ENCODE measurements at places on chromosomes 6 and 20.
A peak's percentile ranks its signal among the peaks of the same experiment; 100 is the strongest.

DNA sequence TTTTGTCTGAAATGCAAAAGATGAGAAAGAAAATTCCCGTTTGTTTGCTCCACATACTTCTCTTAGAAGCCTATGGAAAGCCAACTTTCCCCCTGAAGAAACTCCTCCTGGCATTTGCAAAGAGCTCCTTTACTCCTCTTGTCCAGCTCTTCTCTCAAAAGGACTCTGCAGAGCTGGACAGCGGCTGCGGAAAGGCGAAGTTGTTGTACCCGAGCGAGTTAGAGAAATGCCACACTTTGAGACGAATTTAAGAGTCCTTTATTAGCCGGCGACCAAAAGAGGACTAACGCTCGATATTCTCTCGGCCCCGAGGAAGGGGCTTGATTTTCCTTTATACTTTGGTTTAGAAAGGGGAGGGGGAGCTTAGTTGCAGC lies 157.8 kb downstream of the TRIM27 start:
- no peak for DNase-seq

GRCh38 chr20:50980851-50981713 lies 22.5 kb downstream of the MOCS3 start:
- DNase-seq, result peak; percentile 64

DNA sequence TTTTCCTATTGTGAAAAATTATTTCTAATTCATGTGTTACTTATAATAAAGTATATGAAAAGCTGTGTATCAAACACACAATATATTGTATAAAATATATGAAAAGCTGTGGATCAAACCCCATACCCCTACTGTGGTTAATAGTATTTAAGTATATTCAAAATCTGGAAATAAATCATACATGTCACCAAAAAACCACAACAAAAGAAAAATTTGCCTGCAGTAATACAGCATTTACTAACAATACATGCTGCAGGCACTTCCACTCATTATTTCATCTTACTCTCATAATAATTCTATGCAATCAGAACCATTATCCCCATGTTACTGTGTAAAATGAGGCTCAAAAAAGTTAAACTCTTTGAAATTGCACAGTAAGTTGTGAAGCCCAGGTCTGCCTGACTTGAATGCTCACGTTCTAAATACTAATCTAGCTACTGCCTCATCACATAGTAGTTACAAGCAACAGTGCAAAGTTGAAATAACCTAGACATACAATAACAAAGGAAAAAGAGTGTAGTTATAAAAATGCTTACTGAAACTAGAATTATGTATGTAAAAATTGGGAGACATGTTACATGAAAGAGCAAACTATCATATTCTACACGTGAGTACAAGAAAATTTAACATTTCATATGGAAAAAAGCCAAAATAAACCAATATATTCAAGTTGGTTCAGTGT lies 61.7 kb downstream of the FAM217A start:
- no peak for DNase-seq

DNA sequence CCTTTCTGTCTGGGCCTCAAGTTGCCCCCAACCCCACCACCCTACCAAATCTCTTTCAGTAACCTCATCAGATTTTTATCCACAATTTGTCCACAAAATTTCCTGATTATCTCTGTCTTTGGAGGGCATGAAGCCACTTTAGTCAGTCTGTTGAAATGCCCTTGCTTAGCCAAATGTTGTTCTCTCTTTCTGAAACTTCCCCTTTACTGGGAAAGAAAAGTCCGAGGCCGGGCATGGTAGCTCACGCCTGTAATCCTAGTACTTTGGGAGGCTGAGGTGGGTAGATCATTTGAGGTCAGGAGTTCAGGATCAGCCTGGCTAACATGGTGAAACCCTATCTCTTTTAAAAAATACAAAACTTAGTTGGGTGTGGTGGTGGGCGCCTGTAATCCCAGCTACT lies 33.8 kb downstream of the TOMM6 start:
- no peak for DNase-seq

DNA sequence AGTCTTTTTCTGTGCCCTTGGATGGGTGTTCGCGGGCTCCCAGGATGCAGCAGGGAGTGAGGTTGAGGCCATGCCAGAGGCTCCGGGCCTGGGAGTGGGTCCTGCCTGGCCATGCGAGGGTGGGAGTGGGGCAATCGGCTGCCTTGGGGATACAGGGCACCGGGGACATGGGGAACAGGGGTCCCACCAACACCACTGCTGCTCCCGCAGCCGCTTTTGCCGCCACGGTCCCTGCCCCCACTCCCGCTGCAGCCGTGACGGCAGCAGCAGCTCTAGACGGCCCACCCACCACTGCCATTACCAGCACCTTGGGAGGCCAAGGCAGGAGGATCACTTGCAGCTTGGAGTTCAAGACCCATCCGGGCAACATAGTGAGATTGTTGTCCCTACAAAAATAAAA lies 35.3 kb upstream of the FAM50B start:
- no peak for DNase-seq

- DNase-seq, result no peak
Measured at GRCh38 chr20:37919389-37920040, 16.6 kb downstream of the VSTM2L start.

DNA sequence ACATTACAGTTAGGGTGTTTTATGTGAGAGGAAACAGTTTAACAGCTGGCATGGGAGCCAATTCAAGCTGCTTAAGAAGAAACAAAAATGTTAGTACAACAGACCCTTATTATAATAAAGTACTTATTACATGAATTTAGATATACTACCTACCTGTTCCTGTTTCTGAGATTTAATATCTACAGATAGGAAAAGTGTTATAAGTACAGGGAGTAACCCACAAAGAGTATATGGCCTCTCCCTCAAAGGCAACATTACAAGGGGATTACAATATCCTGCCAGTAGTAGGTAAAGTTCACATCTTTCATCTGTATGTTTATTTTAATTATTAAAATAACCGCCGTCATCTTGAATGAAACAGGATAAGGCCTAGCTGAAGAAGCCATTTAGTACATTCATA lies 1.8 kb upstream of the ME1 start:
- no peak for DNase-seq

DNA sequence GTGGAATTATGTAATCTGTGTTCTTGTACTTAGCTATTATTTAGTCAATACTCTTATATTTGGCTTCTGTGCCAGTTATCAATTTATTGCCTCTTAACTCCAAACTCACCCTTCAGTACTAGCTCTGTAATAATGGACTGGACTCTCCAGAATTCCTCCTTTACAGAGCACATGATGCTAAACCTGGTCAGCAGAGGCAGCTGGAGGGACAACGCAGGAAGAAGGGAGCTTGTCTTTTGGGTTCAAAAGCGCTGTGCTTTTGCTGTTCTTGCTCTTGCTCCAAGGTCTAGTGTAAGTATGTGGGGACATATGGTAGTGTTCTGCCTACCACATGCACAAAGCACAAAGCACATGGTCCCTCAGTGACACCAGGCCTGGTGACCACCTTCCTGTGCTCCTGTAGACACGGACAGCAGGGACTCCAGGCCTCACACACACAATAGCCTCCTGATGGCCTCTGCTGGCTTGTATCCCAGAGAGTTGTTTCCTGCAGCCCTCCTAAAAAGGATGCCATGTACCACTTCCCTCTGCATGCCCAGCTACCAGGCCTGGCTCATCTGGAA lies 46.1 kb downstream of the CHD6 start:
- no peak for DNase-seq

DNA sequence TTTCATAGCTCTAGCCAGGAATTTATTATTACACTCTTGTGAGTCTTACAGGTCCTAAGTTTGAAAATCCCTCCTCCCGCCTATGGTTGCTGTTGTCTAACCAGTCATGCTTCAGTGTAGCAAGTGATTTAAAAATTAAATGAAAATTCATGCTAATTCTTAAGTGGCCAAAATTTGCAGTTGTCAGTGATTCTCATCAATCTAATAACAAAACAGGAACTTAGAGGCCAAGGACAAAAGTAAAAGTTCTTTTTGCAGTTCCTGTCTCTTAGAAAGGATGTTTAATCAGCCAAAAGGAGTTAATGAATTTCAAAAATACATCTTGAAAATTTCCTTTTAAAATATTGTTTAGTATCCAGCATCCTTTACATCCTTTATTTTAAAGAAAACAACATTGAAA lies 36.3 kb downstream of the VTA1 start:
- DNase-seq, result no peak

DNA sequence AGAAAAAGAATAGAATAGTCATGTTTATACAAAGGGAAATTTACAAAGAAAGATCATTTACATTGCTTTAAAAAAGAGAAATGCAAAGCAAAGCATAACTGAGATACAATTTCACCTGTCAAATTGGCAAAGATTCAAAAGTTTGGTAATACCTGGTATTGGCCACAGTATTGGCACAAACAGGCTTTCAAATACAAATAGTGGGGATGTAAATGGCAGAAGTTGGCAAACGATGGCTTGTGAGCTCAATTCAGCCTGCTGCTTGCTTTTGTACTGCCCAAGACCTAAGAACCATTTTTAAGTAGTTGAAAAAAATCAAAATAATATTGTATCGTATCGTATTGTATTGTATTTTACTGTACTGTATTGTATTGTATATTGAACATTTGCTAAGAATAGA lies 194.5 kb upstream of the JAG1 start:
- DNase-seq, result no peak

GRCh38 chr20:25249198-25249931 lies 1.5 kb downstream of the PYGB start:
- no peak for DNase-seq

DNA sequence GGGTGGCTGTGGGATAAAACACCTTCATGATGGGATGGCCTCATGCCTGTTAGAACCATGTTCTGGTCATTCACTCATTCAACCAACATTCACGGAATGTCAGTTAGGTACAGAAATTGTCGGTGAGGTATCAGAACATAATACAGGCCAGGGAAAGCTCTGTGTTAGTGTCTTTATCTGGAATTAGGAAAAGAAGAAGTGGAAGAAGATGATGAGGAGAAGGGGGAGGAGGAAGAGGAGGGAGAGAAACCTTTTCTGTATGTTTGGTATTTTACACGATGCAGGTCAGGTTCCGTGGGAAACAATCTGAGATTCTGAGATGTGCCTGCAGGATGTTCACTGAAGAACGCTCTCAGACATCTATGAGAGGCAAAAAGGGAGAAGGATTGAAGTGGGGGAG lies 5.6 kb downstream of the ADTRP start:
- no peak for DNase-seq

DNA sequence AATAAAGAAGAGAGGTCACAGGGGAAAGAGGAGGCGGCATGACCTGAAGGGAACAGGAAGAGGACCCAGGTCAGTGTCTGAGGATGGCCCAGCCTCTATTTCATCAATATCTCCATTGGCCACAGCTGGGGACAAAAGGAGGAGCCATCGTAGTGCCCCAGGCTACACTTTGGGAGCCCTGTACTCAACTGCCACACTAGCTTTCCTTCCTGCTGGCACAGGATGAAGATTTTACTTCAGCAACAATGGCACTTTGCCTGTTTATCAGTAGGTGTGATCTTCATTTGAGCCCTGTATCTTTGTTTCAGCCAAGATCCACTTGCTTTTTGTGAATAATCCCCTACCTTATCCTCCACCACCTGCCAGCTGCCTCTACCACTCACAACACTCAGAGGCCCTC lies 35.4 kb upstream of the RCAN2 start:
- no peak for DNase-seq

DNA sequence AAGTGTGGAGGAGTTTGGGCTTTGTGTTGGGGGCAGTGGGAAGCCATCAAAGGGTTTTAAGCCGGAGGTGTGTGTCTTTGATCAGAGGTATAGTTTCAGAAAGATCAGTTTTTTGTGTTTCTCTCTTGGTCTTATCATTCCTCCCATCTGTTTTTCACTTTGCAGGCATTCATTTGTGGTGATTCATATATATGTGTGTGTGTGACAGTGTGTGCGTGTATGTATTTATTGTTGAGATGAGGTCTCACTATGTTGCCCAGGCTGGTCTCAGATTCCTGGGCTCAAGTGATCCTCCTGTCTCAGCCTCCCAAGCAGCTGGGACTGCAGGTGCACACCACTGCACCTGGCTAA lies 11.1 kb upstream of the SERINC3 start:
- DNase-seq, result peak; percentile 63

GRCh38 chr6:24032896-24033688 lies 92.9 kb upstream of the NRSN1 start:
- DNase-seq, result no peak

DNA sequence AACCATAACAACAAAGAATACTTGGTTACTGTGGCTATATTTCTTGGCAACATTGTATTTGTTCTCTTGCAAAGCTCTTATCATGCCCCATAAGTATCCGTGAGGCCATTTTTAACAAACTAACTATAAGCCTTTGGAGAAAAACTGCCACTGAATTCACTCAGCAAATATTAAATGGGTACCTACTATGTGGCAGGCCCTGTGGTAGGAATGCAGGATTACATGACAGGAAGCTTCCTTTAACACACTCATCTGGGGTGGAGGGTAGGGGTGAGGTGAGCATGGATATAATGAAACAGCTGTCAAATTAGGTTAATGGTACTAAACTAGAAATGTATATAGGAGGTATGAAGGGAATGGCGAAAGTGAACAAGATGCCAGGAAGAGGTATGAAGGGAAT lies 504.8 kb downstream of the MEI4 start:
- no peak for DNase-seq

- peak; percentile 99 for DNase-seq
Measured at GRCh38 chr6:146913842-146914488, 290.3 kb upstream of the STXBP5 start.

GRCh38 chr6:166305562-166306117 lies 2.6 kb downstream of the PRR18 start:
- no peak for DNase-seq

DNA sequence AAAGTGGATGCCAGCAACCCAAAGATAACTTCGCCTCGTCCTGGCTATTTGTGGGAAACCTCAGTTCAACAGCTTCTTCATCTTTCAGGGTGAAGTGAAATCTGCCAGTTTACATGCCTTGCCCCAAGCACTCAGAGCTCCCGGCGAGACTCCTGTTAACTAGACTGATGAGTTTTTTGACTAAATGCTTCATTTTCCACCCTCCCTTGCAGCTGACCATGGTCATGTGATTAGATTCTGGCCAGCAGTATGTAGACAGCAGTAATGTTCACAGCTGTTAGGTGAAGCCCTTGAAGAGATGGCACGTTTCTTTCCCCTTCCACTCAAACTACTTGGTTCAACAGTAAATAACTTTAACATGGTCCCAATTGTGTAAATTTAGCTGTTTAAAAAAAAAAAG lies 718.8 kb upstream of the FLRT3 start:
- DNase-seq, result no peak

DNA sequence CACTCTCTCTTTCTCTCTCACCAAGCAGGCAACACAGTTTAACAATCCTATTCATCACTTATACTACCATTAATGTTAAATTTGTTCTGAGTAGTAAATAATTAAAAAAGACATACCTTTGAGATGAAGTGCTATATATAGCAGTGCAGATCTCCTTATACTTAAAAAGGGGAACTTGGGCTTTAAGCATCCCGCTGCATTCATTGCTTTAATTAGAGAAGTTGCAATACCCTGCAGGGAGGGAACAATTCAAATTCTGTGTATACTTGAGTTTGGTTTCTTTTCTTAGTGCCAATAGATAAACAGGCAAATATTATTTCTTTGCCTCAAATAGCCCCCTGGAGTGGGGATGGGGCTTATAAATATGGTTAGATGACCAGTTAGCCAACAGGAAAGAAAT lies 10.8 kb upstream of the ZBTB24 start:
- DNase-seq, result no peak

Data from AG10803 (cell line).